ENCODE measurements at places on chromosomes 1 and 21.
A peak's percentile ranks its signal among the peaks of the same experiment; 100 is the strongest.

- peak; percentile 46 for DNase-seq
Measured at GRCh38 chr21:36125512-36126207, 9.2 kb upstream of the CBR3 start.

GRCh38 chr21:34640858-34641257 is 25.9 kb upstream of the RCAN1 start:
- DNase-seq = peak; percentile 90

- DNase-seq = no peak
Measured at GRCh38 chr1:44678120-44678519, 3.6 kb downstream of the ARMH1 start.

GRCh38 chr1:94925561-94926125 is 1.3 kb downstream of the CNN3 start:
- peak; percentile 95 for DNase-seq

GRCh38 chr1:50098591-50099021 is 10.1 kb upstream of the ELAVL4 start:
- no peak for DNase-seq

GRCh38 chr1:57844382-57844980 is 420.6 kb upstream of the DAB1 start:
- DNase-seq = no peak

- peak; percentile 9 for DNase-seq
Measured at GRCh38 chr21:32806810-32807386, 35.3 kb upstream of the PAXBP1 start.

DNA sequence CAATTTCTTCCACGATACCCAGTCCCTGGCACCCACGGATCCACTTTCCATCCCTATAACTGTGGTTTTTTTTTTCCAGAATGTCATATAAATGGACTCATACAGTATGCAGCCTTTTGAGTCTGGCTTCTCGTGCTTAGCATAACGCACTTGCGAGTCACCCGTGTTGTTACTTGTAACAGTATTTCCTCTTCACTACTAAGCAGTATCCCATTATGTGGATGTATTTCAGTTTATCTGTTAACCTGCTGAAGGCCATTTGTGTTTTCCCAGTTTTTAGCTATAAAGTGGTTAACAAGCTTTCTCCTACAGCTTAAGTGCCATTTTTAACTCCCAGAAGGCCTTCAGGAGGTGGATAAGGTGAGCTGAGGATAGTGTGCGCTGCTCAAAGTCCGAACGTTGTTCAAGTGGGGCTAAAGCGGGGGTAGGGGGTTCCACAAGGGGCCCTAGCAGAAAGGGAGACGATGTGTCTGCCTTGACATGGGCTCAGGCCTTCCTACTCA is 829 bp downstream of the ADAR start:
- peak; percentile 19 for DNase-seq

GRCh38 chr1:203288400-203288799 is 16.9 kb upstream of the BTG2 start:
- no peak for DNase-seq

DNA sequence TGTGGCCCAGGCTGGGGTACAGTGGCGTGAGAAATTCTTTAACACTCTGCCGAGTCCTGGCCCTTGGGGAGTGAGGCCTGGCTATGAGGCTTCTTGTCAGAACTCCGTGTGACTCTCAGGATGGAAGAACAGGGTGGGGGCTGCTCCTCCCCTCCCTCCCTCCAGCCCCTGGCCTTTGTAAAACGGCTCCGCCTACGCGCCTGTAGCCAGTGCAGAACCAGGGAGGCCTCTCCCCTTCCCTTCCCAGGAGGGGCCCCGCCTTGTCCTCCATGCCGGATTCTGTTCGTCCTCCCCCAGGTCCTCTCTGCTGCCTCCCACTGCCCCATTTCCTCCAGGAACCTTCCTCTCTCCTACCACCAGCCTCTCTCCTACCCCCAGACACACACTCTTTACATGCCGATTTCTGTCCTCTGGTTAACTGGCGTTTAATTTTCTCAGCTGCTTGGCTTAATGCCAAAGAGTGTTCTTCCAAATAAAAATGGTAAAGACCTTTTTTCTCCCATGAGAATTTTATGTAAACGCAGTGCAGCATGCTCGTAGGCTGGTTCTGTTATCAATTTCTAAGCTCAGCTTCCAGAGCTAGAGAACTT is 21.0 kb downstream of the PDE9A start:
- DNase-seq = no peak

- DNase-seq = no peak
Measured at GRCh38 chr1:27036718-27037117, 24.1 kb upstream of the TENT5B start.

- DNase-seq = peak; percentile 69
Measured at GRCh38 chr1:16013220-16013907, 4.5 kb downstream of the HSPB7 start.

- no peak for DNase-seq
Measured at GRCh38 chr1:203572134-203572625, 54.5 kb upstream of the ATP2B4 start.

DNA sequence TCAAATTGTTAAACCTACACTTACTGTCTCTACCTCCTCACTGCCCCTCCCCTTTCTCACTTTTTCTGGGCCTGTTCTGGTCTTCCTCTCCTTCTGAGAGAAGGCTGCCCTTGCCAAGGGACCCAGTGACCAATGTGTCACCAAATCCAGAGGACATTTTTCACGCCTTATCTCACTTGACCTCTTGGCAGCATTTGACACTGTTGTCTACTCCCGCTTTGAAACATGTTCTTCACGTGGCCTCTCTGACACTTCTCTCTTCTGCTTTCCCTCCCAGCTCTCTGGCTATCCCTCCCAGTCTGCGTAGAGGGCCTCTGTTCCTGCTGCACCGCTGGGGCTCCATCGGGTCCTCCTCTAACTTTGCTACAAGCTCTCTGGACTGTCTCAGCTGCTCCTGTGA is 25.3 kb downstream of the KCNQ4 start:
- no peak for DNase-seq

GRCh38 chr1:41582351-41582750 is 97.9 kb upstream of the EDN2 start:
- no peak for DNase-seq

DNA sequence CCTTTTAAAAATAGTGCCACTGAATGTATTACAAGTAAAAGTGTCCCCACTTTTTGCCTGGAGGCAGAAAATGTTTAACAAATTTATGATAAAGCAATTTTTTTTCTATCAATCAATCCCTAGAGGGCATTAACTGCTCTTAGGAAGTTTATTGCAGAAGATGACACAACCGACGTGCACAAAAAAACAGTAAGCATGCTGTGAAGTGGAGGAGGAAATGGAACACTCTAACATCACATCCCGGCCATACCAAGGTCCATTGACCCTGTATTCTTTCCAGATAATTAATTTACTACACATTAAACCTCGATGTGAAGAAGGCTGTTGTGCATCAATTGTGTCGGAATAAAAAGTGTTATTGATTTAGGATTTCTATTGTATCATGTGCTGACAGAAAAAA is 264.9 kb upstream of the NR5A2 start:
- no peak for DNase-seq

DNA sequence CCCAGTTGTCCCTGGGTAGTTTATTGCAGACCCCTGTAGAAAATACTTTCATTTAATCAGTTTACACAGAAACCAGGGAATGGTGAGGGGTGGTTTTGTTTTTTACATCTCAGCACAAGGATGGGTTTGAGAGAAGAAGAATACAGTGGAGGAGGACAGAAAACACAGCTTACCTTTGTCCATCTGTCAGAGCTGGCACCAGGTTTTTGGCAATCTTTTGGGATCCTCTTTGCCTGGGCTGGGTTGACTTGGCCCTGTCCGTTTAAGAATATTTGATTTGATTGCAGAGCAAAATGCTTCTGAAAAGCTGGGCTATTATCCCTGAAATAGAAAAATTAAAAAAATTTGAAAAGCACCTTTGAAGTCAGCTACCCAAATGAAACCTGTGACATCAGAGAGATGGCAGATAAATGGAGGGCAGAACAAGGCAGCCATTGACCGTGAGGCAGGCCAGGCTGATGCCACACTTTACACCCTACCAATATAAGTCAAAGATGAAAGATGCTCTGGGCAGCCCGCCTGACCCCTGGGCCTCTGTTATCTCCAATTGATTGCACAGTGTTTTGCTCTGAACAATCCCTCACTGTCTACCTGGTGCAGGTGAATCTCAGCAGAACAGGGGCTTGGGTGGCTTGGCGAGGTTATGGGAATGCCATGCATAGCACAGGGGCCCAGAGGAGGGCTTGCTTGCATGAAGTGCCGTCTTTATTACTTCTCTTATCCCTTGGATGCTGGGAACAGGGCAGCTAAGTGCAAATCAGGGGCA is 218.8 kb downstream of the LMX1A start:
- DNase-seq = no peak

GRCh38 chr1:172654535-172654934 is 4.4 kb upstream of the FASLG start:
- peak; percentile 96 for DNase-seq

DNA sequence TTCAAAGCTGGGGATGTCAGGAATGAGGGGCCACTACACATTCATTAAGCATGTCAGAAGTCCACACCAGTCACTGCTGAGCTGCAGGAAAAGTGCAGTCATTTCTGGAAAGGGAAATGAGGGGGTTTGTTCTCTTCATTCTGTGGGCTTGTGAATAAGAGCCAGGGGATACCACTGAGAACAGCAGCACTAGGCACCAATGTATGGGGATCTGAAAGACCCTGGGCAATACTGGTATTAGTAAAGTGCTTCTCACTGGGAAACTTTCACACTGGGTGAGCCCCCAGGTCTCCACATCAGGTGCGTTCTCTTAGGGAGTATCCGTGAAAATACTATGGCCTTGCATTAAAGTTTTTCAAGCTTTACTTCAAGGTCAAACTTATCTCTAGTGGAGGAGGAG is 49.9 kb downstream of the TGFB2 start:
- DNase-seq = no peak

DNA sequence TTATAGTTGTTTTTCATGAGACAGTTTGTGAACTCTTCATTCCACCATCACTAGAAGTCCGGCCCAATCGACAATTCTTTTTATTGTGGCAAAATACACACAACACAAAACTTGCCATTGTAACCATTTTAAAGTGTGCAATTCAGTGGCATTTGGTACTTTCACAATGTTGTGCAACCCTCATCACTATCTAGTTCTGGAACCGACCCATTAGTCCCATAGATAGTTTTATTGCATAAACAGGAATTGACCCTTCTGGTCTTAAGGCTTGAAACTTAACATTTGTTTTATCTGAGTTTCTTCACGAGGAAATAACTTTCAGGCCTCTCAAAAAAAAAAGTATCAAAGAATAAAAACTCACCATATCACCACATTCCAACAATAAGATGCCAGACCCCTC is 8.8 kb upstream of the PPIE start:
- no peak for DNase-seq

GRCh38 chr1:36562181-36562685 is 79.5 kb upstream of the CSF3R start:
- DNase-seq = no peak

- DNase-seq = no peak
Measured at GRCh38 chr1:192936313-192937018, 122.7 kb downstream of the UCHL5 start.

GRCh38 chr1:98920441-98921110 is 84.1 kb downstream of the PLPPR5 start:
- peak; percentile 91 for DNase-seq

- DNase-seq = no peak
Measured at GRCh38 chr1:6239950-6240768, 3.8 kb upstream of the HES3 start.

GRCh38 chr1:9730096-9730901 is 78.8 kb downstream of the PIK3CD start:
- no peak for DNase-seq

- no peak for DNase-seq
Measured at GRCh38 chr1:162329826-162330225, 46.8 kb downstream of the SPATA46 start.

DNA sequence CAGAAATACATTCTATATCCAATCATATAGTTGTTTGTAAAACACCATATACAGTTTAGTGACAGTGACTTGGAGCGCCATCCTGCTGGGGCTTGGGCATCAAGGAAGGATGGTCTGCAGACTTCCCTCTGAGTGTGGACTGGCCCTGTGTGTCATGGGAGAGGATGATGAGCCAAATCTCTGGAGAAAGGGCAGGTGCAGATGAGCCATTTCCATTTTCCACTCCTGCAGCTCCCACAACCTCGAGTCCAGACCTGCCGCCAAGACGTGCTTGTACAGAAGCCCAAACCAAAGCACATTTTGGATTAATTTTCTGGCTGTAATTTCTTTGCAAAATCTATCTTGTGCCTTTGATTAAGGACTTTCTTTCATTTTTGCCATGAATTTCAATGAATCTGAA is 48.3 kb upstream of the SLC22A15 start:
- no peak for DNase-seq

- DNase-seq = no peak
Measured at GRCh38 chr21:36077758-36078157, 7.9 kb downstream of the CBR1 start.

DNA sequence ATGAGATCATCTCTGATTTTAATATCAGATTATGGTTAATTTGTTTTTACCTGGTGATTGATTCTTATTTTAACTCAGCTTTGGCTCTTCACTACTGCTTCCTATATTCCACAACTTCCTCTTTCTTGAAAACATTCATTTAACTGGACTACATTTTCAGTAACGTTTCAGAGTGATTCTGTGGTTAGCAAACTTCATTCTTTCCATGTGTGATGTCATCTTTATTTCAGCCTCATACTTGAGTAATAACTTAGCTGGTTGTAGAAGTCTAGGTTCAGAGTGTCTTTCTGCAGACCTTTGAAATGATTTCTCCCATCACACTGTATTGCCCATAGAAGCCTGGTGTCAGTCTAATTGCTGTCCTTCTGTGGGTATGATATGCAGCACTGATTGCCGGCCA is 36.0 kb upstream of the SLC35F3 start:
- peak; percentile 30 for DNase-seq

DNA sequence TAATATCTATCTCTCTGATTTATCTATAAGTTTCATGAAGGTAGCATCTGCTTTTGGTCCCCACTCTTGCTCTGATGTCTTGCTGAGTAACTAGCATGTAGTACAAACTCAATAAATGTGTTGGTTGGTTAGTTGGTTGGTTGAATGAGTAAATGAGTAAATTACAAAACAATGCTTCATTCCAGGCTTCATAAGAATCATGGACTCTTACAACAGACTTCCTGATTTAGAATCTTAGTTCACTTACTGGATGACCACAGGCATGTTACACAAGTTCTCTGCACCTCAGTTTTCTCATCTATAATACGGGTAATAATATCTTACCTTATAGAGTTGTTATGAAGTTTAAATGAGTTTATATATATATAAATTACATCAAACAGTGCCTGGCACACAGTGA is 98.6 kb downstream of the ZNF281 start:
- no peak for DNase-seq

DNA sequence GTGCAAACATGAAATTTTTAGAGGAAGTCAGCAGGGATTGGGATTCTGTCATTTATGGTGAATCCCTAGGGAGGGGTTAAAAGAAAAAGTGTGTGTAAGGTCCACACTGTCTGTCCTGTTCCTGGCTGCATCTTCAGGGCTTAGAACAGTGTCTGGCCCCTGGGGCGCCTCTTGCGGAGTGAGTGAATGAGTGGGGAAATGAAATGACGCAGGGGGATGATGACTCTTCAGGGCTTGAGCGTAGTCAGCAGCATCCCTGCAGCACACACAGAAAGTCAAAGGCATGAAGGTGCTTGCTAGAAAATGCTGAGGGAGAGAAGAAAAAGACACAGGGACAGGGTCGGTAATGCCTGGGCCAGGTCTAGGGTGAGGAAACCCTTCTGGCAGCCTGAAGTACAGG is 57.8 kb downstream of the PGBD5 start:
- DNase-seq = peak; percentile 85

GRCh38 chr21:35933466-35933865 is 126.9 kb downstream of the SETD4 start:
- DNase-seq = peak; percentile 94

All from HT1080 (cell line).